Hypothalamus (tissue), 51 donors: ENCODE measurements at places on chromosomes 11 and 22.

DNA sequence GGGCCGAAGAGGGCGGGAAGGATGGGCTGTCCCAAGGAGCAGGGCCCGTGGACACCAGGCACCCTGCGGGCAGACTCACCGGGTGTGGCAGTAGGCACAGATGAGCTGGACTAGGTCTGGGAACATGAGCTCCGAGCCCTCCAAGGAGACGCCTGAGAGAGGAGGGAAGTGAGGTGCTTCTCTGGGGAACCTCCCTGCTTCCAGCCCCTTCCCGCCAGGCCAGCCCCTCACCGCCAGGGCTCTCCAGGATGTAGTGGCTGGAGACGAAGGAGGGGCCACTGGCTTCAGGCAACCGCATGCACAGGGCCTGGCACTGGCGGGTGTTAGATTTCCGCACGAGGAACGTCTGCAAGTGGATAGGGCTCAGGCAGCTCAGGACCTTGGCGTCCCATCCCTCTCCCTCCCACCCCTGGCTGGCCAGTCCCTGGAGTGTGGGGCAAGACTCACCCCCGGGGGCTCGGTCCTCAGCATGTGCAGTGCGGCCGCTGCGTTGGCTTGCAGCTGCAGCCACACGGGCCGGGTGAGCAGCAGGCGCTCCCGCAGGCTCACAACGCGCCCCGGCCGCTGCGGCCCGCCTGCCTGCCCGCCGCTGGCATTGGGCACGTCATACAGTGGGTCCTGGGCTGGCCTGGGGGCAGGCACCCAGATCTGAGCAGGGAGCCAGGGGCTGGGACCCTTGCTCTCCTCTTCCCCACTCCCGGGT is 552 bp downstream of the RIN1 start:
- DNase-seq: no peak

DNA sequence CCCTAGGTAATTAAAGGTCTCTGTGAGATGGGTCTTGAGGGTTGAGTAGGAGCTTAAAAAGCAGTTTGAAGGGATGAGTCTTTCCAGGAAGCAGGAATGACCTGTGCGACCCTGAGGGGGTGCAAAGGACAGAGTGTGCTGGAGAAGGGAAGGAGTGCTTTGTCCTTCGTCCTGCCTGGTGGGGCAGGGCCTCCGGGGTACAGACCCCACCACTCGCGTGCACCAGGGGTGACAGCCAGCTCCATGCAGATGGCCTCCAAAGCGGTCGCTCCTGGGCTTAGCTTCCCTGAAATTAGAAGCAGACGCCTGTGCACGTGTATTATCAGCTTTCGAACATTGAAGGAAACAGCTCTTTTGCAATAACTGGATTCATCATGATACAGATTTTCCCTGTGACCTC is 959.8 kb downstream of the BRD1 start:
- DNase-seq: no peak

DNA sequence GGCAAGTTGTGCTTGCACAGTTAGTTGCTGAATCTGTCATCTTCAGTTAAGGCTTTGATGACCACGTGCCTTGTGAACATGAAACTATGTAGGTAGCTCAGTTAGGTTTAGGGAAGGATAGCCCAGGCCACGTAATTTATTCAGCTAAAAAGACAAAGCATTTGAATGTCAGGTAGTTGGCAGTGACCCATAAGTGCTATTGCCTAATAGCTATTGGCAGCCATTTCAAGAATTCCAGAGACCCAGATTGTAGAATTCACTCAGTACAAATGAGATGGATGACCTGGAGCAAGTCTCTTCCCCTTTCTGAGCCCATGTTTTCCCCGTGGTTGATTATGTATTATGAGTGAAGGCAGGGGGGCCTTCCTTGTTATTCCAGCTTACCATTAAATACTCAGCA is 265.3 kb upstream of the ANO5 start:
- no peak for DNase-seq

DNA sequence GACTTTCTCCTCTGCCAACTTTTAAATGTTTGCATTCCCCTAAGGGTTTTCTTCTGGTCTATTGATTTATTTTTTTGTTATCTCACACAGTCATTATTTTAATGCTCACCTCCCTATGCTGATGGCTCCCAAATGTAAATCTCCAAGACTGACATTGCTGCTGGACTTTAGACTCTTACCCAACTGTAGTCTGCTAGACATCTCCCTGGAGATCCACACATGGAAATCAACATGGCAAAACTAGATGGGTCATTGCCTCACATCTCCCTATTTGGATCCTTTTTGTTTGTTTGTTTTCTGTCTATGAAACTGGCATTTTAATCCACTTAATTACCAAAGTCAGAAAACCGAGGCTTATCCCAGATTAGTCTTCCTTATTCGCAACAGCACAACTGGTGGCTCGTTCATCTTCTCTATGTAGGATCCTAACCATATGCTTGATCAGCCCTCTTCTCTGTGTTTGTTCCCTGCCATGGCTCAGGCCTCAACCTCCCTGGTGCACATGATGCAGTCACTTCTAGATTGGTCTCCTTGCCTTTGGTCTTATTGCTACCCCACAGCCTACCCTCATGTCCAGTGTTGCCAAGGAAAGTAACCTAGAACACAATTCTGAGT is 37.3 kb downstream of the SC5D start:
- DNase-seq: no peak

DNA sequence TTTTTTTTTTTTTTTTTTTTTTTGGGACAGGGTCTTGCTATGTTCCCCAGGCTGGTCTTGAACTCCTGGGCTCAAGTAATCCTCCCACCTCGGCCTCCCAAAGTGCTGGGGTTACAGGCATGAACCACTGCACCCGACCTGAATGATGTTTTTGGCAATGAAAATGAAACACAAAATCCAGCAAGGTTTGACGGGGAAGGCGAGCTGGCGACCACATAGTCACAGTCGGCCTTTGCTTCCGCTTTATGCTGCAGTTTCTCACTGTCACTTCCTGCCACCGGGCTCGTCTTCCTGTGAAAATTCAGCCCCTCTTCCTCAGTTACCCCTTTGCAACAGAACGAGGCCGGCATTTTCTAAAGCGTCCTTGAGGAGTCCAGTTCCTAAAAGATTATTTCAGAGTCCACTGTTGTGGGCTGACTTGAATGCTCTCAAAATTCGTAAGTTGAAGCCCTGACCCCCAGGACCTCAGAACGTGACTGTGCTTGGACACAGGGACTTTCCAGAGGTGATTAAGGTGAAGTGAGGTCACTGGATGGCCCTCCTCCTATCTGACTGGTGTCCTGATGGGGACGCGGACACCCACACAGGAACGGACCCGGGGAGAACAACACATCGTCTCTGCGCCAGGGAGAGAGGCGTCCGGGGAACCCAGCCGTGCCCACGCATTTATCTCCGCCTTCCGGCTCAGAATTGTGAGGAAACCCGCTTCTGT is 2.9 kb upstream of the BID start:
- DNase-seq: no peak

DNA sequence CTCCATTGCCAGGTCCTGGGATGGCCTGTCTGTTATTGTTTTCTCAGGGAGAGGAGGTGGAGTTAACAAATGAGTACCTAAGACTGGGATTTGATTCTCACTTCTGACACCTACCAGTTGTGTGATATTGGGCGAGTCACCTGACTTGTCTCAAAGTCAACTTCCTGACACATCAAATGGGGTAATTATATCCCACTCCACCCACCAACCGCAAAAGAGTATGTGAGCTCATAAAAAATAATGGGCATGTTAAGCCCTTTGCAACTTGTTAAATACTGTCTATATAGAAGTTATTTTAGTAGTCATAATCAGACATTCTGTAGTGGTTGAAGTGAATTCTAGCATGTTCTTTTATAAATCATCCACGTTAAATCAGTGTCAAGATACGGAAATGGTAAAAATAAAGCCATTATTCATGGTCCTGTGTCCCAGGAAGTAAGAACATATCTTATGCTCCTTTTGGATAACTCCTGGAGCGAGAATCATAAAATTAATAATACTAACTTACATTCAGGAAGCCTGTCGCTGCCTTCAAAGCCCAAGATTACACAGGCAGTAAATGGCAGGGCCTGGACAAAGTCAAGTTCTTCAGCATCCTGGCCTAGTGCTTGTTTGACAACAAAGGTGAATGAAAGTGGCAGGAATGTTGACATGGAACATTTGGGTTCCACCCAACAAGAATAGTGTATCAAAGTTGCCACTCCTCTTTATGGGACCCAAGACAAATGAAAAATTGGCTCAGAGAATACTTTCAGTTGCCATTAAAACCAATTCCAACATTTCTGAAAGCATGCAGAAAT is 54.3 kb downstream of the SYTL2 start:
- no peak for DNase-seq

GRCh38 chr22:29105468-29105867 is 32.6 kb downstream of the KREMEN1 start:
- no peak for DNase-seq

GRCh38 chr11:59247531-59248227 is 35.0 kb upstream of the MPEG1 start:
- DNase-seq: no peak

GRCh38 chr11:303363-303762 is 4.0 kb upstream of the IFITM5 start:
- no peak for DNase-seq

GRCh38 chr11:110896358-110896757 is 184.1 kb upstream of the ARHGAP20 start:
- no peak for DNase-seq

- DNase-seq: no peak
Measured at GRCh38 chr11:11500744-11501487, 120.9 kb downstream of the GALNT18 start.

- DNase-seq: no peak
Measured at GRCh38 chr11:40306938-40307548, 1152.4 kb downstream of the LRRC4C start.
